ENCODE measurements at places on chromosomes 5 and 9. TPM values are rescaled to one million over a fixed set of nuclear protein-coding genes. Genes with fewer than 3 reads are reported as not detected.

Gene IL13
- not detected for total RNA-seq

Gene MARVELD2
- 2.5 TPM for total RNA-seq

Gene CACFD1
- 4.2 TPM for total RNA-seq

Gene MEIKIN
- not detected for total RNA-seq

Gene SLC6A18
- total RNA-seq: not detected

Gene ATP6V0E1
- 402 TPM for total RNA-seq

Gene ADRB2
- total RNA-seq: 1.3 TPM

Gene NSA2
- 113 TPM for total RNA-seq

Gene ADAMTSL1
- 0.08 TPM for total RNA-seq

Gene RGS3
- total RNA-seq: 18.1 TPM

Gene PCDHGA7
- 0.74 TPM for total RNA-seq

Gene TOPORS
- 11.5 TPM for total RNA-seq

Gene PIP5KL1
- 1.1 TPM for total RNA-seq

Gene PAEP
- 0.25 TPM for total RNA-seq

Gene BRD3
- total RNA-seq: 14.8 TPM

Gene SWI5
- 43.2 TPM for total RNA-seq

Gene SLC31A1
- total RNA-seq: 17.7 TPM

Gene PLAC8L1
- not detected for total RNA-seq

Gene SPATA6L
- 1.6 TPM for total RNA-seq

Gene FGF1
- 0.24 TPM for total RNA-seq

Gene ST8SIA4
- total RNA-seq: 0.29 TPM

Gene DIRAS2
- not detected for total RNA-seq

Gene SLC6A3
- 1.3 TPM for total RNA-seq

Gene GFM2
- total RNA-seq: 19.1 TPM

Gene UBAC1
- total RNA-seq: 34.8 TPM

Data from A549 treated with AZD2906 at 1 μM for 4 hours (cell line).